NCI-H526 treated with DMSO at 0.1 percent for 48 hours (cell line): ENCODE measurements at places on chromosomes 16 and 17.

DNA sequence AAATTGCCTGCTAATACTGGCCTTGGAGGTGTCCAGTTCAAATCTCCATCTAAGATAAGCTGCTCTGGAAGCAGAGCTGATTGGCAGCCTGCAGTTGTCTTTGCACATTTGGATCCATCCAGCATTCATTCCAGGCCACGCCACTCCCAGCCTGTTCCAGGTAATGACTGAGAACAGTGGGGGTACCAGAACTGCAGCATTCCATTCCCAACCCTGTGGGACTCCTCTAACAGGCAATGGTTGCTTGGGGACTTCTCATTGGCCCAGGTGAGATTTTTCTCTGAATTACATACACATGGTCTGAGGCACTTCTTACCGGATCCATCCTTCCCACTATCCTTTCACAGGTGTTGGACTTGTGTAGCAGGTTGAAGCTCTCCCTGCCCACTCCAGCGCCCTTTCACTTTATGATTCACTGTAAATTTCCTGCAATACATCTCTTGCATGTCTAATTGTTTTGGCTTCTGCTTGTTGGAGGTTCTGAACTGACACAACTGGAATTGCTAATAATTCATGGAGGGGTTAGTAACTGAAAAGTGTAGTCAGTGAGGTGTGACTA lies 206.1 kb upstream of the ZFHX3 start:
- DNase-seq, result no peak

DNA sequence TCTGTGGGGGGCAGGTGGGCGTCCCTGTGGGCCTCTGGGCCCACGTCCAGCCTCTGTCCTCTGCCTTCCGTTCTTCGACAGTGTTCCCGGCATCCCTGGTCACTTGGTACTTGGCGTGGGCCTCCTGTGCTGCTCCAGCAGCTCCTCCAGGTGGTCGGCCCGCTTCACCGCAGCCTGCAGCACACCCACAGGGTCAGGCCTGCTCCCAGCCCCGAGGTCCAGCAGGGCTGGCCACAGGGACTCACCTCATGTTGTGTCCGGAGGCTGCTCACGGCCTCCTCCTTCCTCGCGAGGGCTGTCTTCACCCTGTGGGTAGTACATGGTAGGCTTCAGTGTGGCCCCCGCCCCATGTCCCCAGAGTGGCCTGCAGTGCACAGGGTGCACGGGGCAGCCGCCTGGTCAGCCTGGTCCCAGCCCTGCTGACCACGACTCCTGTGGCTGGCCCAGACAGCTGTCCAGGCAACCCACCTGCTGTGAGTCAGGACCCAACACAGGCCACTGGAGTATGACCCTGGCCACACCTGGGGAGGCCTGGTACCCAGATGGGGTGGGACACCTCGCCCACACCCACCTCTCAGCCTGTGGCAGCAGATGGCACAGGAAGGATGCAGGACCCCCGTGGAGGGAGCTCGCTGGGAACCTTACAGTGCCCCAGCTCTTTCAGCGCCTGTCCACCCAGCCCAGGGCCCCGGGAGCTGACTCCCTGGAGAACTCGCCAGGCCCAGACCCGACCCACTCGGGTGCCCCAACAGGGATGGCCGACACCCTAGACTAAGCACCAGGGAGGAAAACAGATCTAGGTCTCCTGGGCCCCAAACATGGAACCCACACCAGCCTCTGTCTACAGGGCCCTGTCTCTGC lies 23.9 kb upstream of the AATK start:
- no peak for DNase-seq

DNA sequence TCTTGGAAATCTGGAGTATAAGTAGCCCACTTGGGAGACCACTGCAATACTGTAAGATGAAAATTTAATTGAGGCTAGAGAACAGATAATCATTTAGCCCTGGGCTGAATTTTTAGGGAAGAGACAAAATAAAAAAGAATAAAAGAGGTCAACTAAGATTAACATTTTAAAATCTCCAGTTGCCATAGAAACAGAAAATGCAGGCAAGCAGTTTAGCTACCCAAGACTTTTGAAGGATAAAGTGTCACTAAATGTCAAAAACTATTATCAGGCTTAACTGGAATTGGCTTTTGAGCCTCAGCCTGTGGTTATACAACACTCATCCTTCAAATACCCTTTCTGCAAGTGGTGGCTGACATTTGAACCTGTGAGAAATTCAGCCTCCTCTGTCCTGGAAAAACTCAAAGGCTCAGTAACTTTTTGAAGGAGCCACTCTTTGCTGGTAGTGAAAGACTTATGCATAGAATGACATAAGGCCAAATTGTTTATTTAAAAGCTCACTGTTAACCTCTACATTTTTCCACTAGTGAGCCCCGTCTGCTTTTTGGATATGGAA lies 220.7 kb upstream of the KCNJ16 start:
- DNase-seq, result no peak

DNA sequence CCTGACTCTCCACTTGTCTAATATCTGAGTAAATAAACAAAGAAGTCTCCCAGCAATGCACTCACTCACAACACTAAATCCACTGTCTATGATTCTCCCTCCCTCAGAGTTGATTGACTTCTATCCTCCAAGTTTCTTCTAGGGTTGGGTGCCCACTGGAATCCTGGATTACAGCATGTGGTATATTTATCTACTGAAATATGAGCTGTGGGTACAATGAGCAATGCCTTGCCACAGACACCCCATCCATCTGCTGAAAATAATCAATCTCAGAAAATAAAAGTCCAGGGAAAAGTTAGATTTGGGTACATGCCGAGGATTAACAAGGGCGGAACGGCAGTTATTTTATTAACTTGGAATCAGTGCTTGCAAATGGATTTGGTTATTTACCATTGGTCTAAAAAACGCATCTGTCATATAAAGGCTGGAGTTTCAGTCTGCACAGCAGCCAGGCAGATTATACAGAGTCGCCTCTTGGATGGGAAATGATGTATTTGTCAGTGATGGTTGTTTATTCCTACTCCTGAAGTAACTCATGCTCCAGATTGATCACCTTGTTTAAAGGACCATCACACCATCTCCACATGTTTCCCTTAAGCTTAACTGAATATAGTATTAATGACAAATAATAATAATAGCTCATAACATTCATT lies 193.9 kb upstream of the SOX9 start:
- DNase-seq, result no peak

GRCh38 chr17:45697076-45697475 lies 87.0 kb upstream of the CRHR1 start:
- no peak for DNase-seq

DNA sequence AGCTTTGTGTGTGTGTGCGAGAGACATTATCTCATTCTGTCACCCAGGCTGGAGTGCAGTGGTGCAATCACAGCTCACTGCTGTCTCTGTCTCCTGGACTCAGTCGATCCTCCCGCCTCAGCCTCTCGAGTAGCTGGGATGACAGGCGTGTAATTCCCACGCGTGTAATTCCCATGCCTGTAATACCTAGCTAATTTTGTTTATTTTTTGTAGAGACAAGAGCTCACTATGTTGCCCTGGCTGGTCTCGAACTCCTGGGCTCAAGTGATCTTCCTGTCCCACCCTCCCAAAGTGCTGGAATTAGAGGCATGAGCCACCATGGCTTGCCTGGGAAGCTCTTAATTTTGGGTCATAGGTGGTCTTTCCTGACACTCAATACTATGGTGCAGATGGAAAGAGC lies 205.3 kb upstream of the TNRC6C start:
- DNase-seq, result no peak

DNA sequence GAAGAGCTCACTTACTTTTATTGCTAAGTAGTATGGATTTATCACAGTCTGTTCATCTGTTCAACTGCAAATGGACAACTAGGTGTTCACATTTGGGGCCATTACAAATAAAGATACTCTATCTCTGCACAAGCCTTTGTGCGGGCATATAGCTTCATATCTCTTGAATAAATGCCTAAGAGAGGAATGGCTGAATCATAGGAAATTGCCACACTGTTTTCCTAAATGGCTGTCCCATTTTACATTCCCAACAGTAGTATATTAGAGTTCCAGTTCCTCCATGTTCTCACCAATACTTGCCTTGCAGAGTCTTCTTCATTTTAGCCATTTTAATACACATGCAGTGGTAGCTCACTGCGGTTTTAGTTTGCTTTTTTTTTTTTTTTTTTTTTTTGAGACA lies 20.5 kb downstream of the NSMCE1 start:
- no peak for DNase-seq

- DNase-seq, result peak; percentile 45
Measured at GRCh38 chr16:2023092-2024031, 3.3 kb upstream of the NHERF2 start.

DNA sequence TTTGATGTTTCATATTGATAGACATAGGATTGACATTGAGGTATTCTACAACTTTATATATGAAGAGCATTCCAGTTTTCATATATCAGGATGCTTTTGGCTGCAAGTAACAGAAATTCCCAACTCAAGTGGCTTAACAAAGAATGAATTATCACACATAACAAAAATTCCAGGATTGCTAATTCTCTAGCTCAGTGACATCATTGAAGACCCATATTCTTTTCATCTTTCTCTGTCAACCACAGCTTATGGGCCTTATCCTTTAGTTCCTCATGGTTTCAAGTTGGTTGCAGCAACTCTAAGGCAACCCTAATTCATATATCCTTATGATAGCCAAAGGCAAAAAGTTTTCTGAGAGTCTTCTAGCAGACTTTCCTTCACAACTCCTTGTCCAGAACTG lies 91.5 kb upstream of the HAS3 start:
- no peak for DNase-seq

DNA sequence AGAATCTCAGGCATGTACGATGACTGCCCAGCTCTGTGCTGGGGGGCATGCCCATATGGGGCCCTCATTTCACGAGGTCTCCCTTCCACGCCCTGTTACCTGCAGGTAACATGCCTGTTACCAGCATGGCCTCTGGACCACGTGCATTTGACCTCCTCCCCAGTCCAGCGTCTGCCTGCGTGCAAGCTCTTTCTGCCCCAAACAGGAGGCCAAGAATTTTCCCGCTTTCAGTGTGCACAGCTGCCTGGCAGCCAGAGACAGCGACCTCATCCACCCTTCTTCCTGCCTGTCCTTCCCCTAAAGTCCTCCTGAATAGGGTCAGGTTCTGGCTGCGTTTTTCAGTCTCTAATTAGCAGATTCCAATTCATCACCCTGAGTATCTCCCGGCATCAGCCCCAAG lies 306.5 kb upstream of the ZFHX3 start:
- no peak for DNase-seq

GRCh38 chr16:55115506-55115905 lies 184.8 kb downstream of the IRX5 start:
- DNase-seq, result no peak

DNA sequence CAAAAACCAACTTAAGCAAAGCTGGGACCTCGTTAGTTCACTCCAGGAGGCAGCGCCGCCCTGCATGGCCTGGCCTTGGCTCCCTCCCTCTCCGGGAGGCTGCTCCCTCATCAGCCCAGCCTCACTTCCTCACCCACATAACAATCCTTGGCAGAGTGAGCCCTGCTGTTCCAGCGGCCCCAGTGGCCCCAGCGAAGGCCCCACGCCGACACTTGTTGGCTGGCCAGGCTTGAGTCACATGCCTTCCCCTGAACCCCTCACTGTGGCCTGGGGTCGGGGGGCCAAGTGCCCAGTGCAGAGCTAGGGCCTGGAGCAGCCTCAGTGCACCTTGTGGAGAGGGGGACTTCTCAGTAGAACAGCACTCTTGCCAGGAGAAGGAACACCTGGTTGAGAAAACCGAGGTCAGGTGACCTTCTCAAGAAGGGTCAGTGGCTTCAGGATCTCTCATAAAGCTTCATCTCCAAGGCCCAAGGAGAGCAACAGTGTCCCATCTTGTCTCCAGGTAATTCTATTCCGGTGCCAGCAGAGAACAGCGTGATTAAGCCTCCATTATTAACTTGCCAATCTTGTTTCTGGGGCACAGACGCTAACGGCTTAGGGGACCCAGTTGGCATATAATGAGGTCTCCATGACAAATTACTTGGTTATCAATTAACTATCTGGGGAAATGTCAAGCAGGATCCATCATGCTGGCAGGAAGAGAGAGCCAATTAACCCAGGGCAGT lies 26.8 kb downstream of the ENDOV start:
- no peak for DNase-seq

DNA sequence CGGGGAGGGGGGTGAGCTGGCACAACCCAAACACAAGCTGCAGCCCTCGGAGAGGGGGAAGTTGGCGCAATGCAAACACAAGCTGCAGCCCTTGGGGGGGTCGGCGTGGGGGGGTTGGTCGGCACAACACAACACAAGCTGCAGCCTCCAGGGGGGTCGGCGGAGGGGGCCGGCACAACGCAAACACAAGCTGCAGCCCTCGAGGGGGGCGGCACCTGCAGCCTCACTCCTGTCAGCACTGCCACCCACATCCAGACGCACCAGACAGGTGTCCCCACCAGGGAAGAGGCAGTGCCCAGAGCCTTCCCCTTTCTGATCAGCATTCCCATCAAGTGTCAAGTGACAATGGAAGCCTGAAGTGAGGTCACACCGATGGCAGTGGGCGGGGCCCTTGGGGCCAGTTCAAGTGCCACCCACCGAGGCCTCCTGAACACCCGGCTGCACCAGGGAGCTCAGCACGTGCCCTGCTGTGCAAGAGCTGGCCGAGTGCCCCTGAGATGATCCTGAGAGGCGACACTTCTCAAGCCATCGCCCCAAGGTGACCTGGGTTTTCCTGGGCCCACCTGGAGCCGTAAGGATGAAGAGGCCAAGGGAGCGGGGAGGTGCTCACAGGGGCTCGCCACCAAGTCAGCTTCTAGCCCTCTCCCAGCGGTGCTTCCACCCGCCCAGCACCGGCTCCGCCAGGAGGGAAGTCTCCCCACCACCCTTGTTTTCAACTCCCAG lies 59.3 kb downstream of the KLHDC4 start:
- DNase-seq, result no peak

- DNase-seq, result no peak
Measured at GRCh38 chr16:11188801-11189740, 66.9 kb downstream of the SOCS1 start.

DNA sequence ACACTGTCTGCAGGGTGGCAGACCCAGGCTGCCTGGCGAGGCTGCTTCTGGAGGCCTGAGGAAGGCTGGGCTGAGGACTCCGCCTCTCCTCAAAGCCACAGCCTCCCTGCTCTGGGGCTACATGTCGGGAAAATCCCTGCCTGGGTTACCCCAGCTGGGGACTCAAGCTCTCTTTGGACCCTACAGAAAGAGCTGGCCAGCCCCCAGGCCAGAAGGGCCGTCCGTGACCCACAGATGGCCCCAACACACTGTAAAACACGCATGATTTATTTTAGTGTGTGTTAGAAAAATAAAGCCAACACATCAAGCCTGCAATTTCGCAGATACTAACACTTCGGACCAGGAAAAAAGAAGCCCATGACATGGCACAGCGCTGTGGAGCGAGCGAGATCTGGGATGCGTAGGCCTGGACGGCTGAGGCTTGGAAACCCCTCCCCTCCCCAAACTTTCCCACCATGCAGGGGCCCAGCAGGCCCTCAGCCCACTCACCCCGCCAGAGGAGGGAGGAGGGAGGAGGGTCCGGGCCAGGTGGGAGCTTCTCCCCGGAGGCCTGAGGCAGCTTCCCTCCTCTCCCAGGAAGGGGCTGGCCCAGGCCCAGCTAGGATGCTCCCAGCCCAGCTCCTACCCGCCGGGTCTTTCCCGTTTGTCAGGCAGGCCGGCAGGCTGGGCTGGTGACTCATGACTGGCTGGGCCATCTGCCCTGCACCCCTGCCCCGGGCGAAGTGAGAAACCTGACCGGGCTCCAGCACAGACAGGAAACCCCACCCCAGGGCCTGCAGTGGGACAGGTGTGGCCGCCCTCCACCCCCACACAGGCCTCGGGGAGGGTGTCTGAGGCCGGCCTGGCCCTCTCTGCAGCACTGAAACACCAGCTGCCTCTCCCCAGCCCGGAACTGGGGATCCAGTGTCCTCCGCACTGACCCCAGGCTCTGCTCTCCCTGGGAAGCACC lies 34.1 kb upstream of the SLC38A10 start:
- DNase-seq, result peak; percentile 56
